ENCODE measurements at places on chromosomes 4 and X.

GRCh38 chr4:187232196-187232595 lies 508.5 kb upstream of the FAT1 start:
- DNase-seq, result no peak

GRCh38 chrX:12411831-12412230 lies 273.6 kb downstream of the FRMPD4 start:
- no peak for DNase-seq

- peak; percentile 15 for DNase-seq
Measured at GRCh38 chr4:136281889-136282288, 1250.4 kb downstream of the PCDH18 start.

DNA sequence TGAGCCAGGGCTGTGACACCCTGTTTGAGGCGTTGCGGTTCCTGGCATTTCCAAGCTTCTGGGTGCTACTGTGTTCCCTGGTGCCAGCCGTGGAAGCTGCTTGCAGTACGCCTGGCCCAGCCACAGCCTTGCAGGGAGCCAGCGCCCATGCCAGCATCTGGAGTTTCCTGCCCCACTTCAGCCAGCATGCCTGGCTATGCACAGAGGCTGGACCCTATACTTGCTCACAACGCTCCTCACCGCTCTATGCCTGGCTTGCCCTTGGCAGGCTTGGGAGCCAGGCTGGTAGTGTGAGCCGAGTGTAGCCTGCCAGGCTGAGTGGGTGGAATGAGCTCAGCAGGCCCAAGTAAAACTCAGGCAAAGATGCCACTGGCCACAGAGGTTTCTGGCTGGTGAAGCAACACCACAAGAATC lies 22.4 kb downstream of the PRRG1 start:
- DNase-seq, result no peak

GRCh38 chr4:6265546-6265945 lies 4.1 kb upstream of the WFS1 start:
- no peak for DNase-seq

DNA sequence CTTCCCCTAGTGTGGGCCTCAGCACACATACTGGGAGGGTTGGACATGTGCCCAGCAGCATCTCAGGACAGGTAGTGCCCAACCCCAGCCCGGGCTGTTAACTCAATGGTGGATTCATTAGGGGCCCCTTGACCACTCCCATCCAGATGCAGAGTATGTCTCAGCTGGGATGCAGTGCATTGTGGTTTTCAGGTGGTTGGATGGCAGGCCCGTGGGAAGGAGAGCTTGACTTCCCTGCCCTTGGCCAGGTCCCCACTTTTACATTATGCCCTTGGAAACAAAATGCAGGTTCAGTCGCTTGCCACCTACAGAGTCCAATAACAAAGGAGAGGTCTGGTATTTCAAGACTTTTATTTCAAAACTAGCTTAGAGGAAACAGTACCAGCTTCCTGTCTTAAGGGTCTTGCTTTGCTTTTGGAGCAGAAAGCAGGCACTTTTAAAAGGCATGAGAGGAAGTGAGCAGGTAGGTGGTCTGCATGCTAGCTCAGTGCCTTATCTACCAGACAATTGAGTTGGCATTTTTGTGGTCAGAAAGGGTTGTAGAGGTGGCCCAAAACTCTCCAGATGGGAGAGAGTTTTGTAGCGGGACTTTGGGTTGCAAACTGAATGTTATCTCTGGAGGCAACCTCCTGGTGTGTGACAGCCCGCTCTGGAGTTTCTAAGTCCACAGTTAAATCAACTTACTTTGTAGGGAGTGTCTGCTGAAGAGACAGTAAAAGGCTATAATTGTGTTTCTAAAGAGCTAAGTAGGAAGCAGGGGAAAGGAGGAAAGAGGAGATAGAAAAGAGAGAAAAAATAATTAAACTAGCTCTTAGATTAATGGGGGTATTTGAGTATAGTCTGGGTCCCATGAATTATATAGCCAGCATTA lies 171.0 kb downstream of the GALNTL6 start:
- peak; percentile 25 for DNase-seq

DNA sequence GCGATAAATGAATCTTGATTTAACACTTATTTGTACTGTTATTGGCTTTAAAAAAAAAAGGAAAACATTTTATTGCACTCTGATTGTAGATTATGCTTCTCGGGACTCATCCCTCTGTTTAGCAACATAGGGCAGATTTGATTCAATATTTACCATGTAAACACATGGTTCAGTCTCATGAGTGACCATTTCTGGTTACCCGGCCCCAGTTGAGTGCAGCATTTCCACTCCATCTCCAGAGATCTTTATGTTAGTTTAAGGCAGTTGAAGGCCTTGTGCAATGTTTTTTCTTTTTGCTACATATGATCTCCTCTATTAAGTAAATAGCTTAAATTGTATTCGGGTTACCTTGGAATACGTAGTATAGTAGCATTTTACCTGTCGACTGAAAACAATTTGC lies 143.3 kb upstream of the RPS6KA3 start:
- no peak for DNase-seq
